Esophagus muscularis mucosa (tissue), 4 donors: ENCODE measurements at places on chromosomes 5 and 9.

GRCh38 chr5:31218978-31219377, 25.5 kb downstream of the CDH6 start:
- no peak for DNase-seq

DNA sequence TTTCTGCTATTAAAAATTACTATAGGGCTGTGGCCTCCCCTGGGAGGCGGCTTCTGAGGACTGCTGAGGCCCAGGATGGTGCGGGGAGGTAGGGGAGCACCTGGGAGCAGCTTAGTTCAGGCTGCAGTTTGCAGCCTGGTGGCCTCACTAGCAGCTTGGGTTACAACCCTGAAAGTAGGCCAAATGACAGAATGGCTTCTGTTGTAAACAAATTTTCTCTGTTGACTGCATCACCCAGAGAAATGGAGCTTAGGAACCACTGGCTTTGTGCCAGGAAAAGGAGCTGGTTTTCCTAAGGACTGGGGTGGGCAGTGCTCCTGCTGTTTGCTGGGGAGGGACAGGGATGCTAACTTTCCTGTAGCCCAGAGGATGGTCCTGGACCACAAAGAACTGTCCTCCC, 130.3 kb downstream of the ENTREP1 start:
- DNase-seq, result no peak

- no peak for DNase-seq
Observed at GRCh38 chr9:95666785-95667155, 150.0 kb upstream of the PTCH1 start.

- DNase-seq, result no peak
Observed at GRCh38 chr9:136625101-136626065, 37.3 kb upstream of the EGFL7 start.

DNA sequence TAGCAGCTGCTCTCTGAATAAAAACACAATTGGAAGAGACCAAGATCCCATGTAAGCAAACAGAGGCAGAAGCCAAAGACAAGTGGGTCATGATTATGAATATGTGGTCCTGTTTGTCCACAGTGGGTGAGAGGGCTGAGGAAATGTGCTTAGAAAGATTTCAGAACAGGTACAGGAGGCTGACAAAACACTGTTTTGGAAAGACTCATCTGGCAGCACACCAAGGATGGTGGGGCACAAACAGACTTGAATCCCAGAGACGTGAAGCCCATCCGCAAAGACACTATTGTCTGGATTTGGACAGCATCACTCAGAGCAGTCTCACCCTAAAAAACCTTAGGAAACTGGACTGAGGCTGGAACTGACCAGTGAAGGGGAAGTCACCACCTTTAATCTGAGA, 85.0 kb downstream of the ADRB2 start:
- DNase-seq, result no peak

- no peak for DNase-seq
Observed at GRCh38 chr5:93257616-93258015, 323.4 kb downstream of the NR2F1-AS1 start.

- DNase-seq, result no peak
Observed at GRCh38 chr5:50302815-50303490, 138.1 kb downstream of the EMB start.

- DNase-seq, result no peak
Observed at GRCh38 chr5:56270058-56270457, 36.9 kb upstream of the ANKRD55 start.

GRCh38 chr5:151572657-151573368, 18.3 kb downstream of the FAT2 start:
- DNase-seq, result no peak

DNA sequence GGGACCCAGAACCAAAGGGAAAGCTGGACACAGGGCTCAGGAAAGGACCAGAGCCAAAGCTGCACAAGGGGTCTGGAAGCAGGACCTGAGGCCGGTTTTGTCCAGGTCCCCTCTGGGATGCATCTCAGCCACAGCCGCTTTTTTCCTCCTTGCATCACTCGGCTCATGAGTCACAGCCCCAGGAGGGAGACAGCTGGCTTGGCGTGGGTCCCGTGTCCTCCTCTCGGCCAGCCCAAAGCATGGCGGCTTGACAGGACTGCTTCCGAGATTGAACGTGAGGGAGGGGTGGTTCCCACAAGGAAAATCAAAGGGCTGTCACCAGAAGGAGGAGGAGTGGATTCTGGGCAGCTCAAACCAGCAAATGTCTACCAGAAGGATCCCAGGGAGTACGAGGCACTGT, 56.7 kb upstream of the CPLX2 start:
- no peak for DNase-seq

DNA sequence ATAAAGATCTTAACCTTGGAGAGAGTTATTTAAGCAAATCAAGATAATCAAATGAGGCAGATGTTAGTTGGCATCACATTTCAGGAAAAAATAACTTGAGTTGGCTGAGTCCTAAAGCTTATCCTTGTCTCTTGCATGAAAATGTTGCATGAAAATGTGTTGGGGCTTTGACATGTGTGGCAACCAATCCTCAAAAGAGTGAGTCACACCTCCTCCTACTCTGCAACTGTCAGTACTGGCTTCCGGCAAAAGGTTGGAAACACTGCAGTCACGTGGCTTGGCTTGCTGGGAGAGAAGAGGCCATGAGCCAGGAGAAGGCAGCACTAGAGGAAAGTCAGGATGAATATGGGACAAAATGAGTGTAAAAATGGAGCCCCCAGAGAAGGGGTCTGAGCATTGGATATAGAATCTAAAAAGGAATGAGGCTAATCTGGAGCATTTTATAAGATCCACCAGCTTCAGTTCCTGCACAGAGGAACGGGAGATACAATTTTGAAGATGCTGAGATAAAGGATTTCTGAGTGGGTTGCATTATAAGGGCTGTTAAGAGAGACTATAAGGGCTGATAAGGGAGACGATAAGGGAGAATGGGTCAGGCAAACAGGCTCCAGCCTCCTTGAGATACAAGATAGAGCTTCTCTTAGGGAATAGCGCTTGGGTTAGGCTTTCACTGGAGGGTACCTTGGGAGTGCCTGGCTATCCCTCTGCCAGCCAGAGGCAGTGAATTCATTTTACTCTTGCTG, 43.1 kb downstream of the SPATA31D1 start:
- no peak for DNase-seq

DNA sequence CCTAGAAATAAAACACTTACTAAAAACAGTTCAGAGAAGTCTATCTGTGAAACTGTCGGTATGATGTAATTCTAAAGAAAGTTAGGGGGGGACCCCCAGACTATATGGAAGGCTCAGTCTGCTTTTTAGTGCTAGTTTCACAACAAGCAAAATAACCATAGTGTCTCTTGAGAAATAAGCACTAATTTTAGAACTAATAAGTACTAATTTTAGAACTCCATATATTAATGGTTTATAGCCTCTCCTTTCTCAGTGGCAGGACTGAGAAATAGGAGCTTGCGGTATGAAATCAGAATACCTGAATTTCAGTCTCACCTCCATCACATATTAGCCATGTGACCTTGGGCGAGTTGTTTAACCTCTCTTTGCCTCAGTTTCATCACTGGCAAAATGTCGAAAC, 1.4 kb upstream of the PHF24 start:
- DNase-seq, result no peak

GRCh38 chr9:17318821-17319320, 184.0 kb downstream of the CNTLN start:
- DNase-seq, result no peak

GRCh38 chr9:133773889-133774655, 35.9 kb upstream of the SARDH start:
- no peak for DNase-seq

- DNase-seq, result no peak
Observed at GRCh38 chr9:78753039-78753438, 456.1 kb downstream of the PSAT1 start.

DNA sequence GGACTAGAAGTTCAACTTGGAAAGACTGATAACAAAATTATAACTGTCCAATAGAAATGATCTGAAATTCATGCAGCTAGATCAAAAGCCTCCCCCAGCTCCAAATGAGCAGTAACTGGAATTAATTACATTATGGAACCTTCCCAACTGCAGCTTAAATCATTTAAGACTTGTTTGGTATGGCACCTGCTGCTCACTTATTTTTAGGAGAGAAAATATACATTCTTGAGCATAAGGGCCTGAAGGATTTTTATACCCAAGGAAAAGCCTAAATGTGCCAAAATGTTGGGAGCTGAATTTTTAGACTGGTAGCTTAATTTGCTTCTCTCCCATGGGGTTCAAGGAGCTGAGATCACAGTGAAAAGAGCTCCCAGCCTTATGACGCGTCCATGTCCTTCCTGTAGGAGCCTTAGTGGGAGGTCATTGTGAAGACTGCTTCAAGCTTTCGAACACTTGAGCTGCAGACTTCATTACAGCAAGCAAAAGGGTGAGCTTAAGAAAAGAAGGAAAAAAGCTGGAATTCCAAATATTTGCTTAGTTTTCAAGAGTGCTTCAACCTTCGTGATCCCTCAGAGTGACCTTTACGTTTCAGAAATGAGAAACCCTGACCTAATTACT, 276.0 kb downstream of the DMAC1 start:
- no peak for DNase-seq
